ENCODE measurements at places on chromosomes 2 and 18.

DNA sequence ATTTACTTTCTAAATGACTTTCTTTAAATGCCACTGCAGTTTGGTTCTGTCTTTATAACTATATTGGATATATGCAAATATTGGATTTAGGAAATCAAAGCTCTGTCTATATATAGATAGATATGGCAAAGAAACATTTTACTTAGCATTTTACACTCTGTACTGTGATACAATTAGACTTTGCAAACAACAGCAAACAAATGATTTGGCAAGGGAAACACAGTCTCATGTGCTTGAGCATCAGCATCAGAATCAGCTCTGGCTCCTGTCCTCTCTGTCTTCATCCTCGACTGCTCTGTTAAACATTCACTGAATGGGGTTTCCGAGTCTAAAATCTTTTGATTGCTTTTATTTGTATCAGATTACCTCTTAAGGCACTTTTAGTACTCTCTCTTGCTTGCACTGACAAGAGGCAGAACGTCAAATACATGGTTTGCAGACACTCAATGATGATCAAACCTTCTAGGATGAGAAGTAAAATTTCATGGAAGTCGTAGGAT is 176.8 kb upstream of the LRP1B start:
- no peak for DNase-seq

DNA sequence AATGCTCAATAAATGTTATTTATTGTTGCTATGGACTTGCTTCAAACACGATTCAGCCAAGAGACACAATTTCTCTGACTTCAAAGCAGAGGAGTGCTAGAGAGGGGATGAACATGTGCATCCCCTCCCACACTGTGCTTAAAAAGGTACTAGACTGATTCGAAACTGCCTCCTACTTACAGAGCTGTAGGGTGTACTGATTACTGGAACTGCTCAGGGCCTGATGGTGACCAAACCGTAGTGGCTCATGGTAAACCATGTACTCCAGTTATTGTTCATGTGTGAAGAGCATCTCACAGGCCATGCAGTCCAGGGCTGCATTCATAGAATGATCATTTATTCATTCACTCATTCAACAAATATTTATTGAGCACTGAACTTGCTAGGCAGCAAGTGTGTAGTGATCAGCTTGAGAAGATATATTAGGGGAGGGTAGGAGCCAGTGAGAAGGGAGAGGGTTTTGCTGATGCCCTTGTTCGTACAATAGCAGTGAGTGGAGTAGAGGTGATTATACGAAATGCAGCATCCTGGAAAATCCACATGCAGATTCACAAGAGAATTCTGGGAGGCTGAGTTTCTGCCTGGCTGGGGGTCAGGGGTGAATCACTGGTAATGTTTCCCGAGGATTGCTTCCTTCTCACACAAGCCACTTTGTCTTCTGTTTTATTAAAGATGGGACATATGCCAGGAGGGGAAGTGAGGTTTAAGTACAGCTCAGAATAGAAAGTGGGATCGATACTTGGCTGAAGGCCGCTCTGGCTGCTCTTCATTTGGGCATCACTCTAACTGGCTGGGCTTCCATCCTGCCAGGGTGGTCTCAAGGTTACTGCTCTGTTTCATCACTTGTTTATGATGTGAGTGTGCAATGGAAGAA is 245.4 kb downstream of the RAD51AP2 start:
- DNase-seq = no peak

DNA sequence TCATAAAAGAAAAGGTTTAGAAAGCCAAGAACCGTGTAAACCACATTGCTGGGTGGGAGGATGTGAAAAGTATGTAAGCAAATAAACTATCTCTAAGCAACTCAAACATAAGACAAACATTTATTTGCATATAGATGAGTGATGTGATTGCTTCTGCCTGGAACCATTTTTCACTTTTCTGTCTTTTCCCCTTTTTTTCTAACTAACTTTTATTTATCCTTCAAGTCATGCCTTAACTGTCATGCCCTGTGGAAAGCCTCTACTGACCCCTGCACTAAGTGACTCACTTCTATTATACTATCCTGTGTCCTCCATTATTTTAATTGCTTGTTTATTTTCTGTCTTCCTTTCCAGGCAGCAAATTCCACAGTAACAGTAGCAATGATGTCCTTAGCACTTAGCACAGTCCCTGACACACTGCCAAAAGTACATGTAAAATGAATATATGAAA is 87.5 kb upstream of the CTAGE1 start:
- DNase-seq = no peak

DNA sequence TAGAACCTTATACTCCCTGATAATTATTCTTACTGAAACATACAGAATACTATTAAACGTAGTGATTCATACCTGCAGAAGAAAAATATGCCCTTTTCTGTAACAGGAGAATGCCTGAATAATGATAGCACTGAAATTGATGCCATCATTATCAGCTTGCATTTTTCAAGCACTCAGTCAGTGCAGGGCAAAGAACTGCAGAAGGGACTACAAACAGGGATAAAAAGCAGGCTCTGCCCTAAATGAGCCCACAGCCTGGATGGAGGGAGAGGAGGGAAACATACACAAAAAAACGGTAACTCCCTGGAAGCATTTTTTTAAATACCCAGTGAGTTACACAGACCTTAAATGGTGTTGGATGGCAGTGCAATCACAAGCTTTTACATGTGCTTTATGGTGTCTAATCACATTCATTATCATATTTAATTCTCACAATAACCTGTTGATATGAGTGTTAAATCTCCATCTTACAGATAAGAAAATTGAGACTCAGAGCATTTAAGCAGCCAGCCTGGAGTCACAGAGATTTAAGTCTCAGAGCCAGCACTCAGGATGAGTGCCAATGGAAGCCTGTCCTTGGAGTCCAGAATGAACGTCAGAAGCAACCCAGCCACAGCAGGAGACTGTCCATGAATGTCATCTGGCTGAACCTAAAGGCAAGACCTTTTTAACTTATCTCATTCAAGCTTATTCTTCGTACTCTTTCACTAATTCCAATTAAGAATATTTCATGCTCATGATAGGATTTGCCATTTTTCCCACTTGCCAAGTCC is 139.3 kb upstream of the CTNNA2 start:
- DNase-seq = no peak

DNA sequence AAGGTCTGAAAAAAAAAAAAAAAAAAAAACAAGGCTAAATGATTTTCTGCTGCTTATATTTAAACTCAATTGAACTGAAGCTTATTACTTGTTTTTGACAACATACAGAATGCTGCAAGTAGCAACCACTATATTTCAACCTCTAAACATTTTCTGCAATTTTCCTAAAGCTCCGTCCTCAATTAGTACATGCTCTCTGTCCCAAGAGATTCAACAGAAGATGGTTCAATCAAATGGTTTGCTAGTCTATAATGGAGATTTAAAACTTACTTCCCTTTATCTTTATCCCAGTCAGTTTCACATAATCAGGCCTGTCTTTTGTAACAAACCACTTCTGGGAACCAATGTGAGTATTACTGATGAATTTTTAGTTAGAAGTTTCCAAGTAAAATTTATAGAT is 485.1 kb upstream of the CDH7 start:
- no peak for DNase-seq

- DNase-seq = no peak
Measured at GRCh38 chr2:221143231-221143630, 428.9 kb downstream of the EPHA4 start.

DNA sequence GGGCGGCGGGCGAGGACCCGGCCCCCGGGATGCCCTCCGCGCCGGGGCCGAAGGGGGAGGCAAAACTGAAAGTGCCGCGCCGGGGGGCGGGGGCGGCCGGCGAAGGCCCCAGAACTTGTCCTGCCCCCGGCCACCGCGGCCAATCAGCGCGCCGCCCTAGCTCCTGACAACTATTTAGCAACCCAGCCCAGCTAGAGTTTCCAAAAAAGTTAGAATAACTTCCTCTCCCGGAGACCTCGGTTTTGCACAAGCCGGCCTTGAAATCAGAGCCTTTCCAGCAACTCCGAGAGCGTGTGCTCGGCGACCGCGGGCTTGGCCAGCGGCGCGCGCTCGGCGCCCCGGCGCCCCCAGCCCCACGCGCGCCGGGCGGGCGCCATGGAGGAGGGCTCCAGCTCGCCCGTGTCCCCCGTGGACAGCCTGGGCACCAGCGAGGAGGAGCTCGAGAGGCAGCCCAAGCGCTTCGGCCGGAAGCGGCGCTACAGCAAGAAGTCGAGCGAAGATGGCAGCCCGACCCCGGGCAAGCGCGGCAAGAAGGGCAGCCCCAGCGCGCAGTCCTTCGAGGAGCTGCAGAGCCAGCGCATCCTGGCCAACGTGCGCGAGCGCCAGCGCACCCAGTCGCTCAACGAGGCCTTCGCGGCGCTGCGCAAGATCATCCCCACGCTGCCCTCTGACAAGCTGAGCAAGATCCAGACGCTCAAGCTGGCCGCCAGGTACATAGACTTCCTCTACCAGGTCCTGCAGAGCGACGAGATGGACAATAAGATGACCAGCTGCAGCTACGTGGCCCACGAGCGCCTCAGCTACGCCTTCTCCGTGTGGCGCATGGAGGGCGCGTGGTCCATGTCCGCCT is at the start of gene TWIST2:
Gene TWIST2 (plus strand): TSS at position 245 of the 850 bp plus-strand sequence. CDS start 131 bp downstream, at position 376.
- DNase-seq = no peak

DNA sequence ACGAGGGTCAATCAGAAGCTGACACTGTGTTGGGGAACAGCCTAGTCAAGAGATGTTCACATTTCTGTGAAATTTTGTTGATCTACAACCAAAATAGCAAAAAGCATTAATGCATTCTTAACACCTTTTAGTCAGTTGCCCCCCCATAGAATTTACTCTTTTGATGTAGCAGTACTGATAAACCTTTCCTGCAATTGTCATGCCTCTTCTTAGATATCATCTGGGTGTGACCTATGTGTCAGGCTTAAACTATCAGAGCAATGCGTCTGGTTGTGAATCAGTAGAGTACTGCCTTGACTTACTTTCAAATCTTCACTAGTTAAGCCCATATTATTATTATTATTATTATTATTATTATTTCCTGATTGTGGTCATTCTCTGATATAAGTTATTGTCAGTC is 61.9 kb downstream of the GREB1L start:
- DNase-seq = no peak

DNA sequence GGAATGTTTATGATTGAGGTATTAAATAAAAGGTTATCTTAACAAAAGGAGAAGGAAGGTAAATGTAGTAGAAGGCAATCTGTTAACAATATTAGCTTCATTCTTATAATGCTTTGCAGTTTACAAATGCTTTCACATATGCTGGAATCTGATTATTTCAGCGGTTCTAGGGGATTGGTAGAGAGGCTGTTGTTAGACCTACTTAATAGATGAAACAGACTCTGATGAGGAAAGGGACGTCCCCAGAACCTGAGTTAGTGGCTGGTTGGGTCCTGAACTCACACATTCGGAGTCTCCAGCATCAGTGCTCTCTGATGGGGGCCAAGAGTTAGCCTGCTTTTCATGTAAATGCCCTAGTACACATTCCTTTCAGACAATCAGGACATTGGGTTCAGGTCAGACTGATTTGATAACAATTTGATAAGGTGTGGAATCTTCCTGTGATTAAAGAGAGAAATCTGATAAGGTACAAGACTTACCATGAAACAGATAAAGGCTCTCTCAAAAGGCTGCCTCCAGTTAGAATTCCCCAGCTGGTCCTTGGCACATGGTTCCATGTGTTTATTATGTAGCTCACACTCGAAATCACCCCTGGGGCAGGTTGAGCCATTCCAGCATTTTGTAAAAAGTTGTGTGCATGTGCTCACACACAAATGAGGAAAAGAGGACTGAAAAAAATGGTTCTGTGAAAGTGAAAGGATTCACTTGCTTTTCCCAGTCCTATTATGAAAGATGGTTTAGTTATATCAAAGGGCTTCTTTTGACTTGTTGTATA is 103.1 kb downstream of the GPD2 start:
- no peak for DNase-seq

DNA sequence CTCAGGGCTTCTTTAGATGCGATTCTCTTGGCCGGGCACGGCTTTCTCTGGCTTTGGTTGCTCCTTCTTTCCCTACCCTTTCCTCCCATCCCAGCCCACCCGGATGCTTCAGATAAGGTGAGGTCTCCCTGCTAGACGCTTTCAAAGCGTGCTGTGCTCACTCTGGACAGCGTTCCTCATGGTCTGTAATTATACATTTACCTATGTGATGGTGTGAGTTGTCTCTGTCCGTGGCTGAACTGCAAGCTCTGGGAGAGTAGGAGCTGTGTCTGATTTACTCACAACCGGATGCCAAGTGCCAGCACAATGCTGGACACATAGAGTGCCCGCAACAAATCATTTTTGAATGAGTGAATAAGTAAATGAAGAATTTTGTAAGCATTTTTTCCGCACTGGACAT is 26.8 kb upstream of the PNPT1 start:
- no peak for DNase-seq

DNA sequence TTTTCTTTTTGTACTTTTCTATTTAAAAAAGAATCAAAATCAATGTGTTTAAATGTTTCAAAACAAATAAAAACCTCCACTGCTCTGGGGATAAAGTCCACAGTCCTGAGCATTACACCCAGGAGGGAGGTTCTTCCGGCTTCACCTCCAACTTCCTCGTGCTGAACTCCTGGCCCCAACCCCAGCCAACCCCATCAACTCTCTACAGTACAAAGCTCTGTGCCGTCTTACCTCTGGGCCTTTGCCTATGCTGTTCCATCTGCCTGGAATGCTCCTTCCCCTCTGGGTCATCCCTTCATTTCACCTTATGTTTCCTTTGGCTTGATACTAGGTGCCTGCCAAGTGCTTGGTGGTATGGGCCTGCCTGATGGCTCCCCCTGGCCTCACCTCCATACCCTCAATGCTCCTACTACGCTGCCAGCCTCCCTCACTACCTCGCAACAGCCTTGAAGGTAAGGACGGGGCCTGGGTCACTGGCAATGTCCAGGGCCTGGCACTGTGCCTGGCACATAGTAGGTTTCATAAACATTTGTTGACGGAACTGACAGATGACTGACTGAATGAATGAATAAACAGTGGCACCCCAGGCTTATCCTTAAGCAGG is 28.8 kb downstream of the SDC1 start:
- no peak for DNase-seq

DNA sequence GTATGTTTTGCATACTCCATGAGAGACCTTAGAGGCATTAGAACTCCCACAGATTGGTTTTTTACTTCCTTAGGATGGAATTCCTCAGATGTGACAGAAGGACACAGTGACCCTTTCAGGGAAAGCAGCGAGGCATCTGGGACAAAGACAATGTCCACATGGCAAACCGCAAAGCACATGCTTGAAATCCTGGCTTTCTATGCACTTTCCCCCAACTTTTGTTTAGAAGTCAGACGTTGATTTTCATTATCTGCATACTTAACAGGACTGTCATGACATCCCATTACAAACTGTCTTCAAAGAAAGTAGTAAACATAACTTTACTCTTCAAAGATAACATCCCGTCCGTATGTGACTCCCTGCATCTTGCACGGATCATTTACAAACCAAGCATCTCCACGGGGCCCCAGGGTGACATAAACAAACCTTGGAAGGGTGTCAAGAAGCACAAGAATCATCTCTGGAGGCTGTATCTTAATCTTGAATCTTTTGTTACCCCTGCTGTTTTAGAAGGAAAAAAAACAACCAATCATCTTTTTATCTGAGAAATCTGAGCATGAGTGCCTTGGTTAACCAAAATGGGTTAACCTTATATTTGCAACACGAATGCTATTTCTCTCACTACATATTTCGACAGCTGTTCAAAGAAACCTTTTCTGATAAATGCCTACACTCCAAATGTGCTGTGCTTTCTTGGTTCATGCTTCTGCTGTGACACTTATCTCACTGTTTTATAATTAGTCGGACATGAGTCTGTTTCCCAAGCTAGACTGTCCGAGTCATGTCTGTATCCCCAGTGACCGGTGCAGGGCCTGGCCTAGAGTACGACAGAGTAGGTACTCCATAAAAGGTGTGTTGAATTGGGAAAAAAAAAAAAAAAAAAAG is 90.8 kb downstream of the CCBE1 start:
- no peak for DNase-seq

- DNase-seq = no peak
Measured at GRCh38 chr2:141055531-141055930, 1075.3 kb downstream of the LRP1B start.

- no peak for DNase-seq
Measured at GRCh38 chr2:150880986-150881385, 380.7 kb downstream of the RBM43 start.
